H1 (cell line): ENCODE measurements at places on chromosomes 3 and 15. TPM values are rescaled to one million over a fixed set of nuclear protein-coding genes. Genes with fewer than 3 reads are reported as not detected.
A peak's percentile ranks its signal among the peaks of the same experiment; 100 is the strongest.

RTP1 gene
- 3.0 and 3.2 TPM in 2 replicates for total RNA-seq

TBC1D2B gene
- 15.4 and 19.5 TPM in 2 replicates for total RNA-seq

HIGD2B gene
- total RNA-seq, result not detected in 2 replicates

DNAJB8 gene
- total RNA-seq, result not detected in 2 replicates

FBXL22 gene
- 0.47 and 0.54 TPM in 2 replicates for total RNA-seq

SLC51B gene
- total RNA-seq, result not detected in 2 replicates

SERINC4 gene
- not detected in 2 replicates for total RNA-seq

ISLR2 gene
- total RNA-seq, result 0.23 and 0.58 TPM in 2 replicates

SATB1 gene
- 28.0 and 28.4 TPM in 2 replicates for total RNA-seq

SH3GL3 gene
- total RNA-seq, result 16.3 and 19.1 TPM in 2 replicates

TGM5 gene
- total RNA-seq, result not detected in 2 replicates

MAP3K13 gene
- 17.9 and 21.8 TPM in 2 replicates for total RNA-seq

GRCh38 chr15:57961919-57962318, 103.6 kb downstream of the ALDH1A2 start:
- no peaks in the 10 kb centered on the region for H3K36me3 ChIP-seq
- no peak overlapping the region for H3K27ac ChIP-seq
- no peak overlapping the region for H3K4me3 ChIP-seq
- no peaks in the 10 kb centered on the region for H3K27me3 ChIP-seq

GRCh38 chr3:46466871-46467403, 2.2 kb upstream of the LTF start:
- no peak overlapping the region for H3K4me3 ChIP-seq
- H3K27me3 ChIP-seq, result peaks cover 21% of the 10 kb centered on the region
- H3K36me3 ChIP-seq, result no peaks in the 10 kb centered on the region
- no peak overlapping the region for H3K27ac ChIP-seq
- no peak for DNase-seq

- no peak overlapping the region for H3K27ac ChIP-seq
- no peaks in the 10 kb centered on the region for H3K27me3 ChIP-seq
- no peak overlapping the region for H3K4me3 ChIP-seq
- DNase-seq, result no peak
- no peaks in the 10 kb centered on the region for H3K36me3 ChIP-seq
Observed at GRCh38 chr3:35665390-35666055, 26.2 kb downstream of the ARPP21 start.

DNA sequence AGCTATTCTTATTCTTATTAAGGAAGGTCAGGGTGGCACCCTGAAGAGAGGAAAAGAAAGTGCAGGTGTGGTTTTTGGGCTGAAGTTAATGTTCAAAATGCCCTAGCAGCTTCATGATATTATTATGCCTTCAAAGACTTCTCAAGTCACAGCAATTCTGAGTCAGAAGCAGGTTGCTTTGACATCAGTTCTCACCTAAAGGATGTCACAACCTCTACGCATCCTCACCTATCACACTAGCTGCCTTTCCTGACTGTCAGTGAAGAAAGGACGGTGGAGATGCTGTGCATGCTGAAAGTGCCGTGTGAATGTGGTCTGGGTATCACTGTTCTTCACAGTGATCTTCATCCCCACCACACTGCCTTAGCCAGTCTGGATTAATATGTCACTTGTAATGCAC, 49.6 kb downstream of the NPTN start:
- H3K27ac ChIP-seq, result no peak overlapping the region
- H3K27me3 ChIP-seq, result no peaks in the 10 kb centered on the region
- H3K4me1 ChIP-seq, result no peaks in the 10 kb centered on the region
- peaks cover 2% of the 10 kb centered on the region; the same call in 1 of the 2 replicates for H3K36me3 ChIP-seq
- no peak overlapping the region for H3K4me3 ChIP-seq
- no peak for DNase-seq

DNA sequence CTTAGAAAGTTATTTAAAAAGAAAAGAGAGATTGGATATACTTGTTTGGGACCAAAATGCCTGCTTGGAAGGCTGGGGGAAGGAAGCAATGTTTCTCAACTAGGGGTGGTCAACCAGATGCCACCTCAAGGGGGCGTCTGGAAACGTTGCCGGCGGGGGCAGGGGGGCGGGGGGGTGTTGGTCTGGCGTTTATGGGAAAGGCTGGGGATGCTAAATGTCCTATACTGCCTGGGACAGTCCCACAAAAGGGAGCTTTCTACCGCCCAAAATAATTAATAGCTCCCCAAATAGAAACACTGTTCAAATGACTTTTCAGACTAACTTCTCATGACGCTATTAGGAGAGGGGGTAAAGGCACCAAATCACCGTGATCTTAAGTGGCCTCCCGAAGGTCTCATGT, 2.2 kb downstream of the POLG start:
- no peaks in the 10 kb centered on the region for H3K4me1 ChIP-seq
- peak overlapping the region; percentile 27; the same call in 1 of the 2 replicates for H3K4me3 ChIP-seq
- DNase-seq, result no peak
- H3K36me3 ChIP-seq, result peaks cover 54% of the 10 kb centered on the region

GRCh38 chr15:95929232-95929846, 401.2 kb upstream of the NR2F2 start:
- H3K36me3 ChIP-seq, result no peaks in the 10 kb centered on the region
- no peak overlapping the region for H3K27ac ChIP-seq
- H3K27me3 ChIP-seq, result no peaks in the 10 kb centered on the region
- H3K4me3 ChIP-seq, result no peak overlapping the region

DNA sequence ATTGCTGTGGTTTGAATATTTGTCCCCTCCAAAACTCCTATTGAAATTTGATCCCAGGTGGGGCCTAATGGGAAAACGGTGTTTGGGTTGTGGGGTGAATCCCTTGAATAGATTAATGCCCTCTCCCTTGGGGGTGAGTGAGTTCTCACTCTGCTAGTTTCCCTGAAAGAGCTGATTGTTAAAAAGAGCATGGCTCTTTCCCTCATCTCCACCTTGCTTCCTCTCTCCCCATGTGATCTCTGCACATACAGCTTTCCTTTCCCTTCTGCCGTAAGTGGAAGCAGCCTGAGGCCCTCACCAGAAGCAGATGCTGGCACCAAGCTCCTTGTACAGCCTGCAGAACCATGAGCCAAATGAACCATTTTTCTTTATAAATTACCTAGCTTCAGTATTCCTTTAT, 394.9 kb upstream of the WNT5A start:
- H3K27me3 ChIP-seq, result no peaks in the 10 kb centered on the region
- H3K4me3 ChIP-seq, result no peak overlapping the region
- no peaks in the 10 kb centered on the region for H3K36me3 ChIP-seq
- peaks cover 13% of the 10 kb centered on the region for H3K4me1 ChIP-seq
- H3K27ac ChIP-seq, result no peak overlapping the region

GRCh38 chr15:63146684-63147083, 10.6 kb downstream of the RPS27L start:
- no peaks in the 10 kb centered on the region for H3K27me3 ChIP-seq
- peaks cover 15% of the 10 kb centered on the region; the same call in 1 of the 2 replicates for H3K36me3 ChIP-seq
- H3K4me1 ChIP-seq, result no peaks in the 10 kb centered on the region
- H3K4me3 ChIP-seq, result no peak overlapping the region

- H3K4me1 ChIP-seq, result no peaks in the 10 kb centered on the region
- H3K36me3 ChIP-seq, result no peaks in the 10 kb centered on the region
- no peak for DNase-seq
- no peak overlapping the region; the same call in 1 of the 2 replicates for H3K27ac ChIP-seq
- H3K27me3 ChIP-seq, result no peaks in the 10 kb centered on the region
Observed at GRCh38 chr3:107976202-107976800, 114.5 kb downstream of the CD47 start.

DNA sequence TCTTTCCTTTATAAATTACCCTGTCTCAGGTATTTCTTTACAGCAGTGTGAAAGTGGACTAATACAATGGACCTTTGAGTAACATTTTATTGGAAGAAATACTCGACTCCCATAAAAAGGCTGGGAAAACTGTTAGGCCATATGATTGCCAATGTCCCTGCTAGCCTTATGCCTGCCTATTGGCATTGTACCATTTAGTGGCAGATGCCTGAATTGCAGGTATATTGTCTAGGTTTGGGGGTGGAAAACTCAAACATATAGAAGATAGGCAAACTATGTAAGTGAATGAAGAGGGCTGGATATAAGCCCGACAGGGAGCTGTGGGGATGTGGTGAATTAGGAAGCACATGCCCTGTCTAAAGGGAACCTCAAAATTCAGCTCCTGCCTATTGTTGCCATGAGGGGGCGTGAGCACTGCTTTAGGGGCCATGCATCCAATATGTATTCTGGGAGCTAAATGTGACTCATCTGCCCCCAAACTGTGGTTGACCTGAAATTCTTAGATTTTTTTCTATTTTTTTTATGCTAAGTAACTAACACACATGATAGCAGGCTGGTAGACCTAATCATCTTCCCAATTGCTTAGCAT, 65.2 kb upstream of the TRA2B start:
- H3K36me3 ChIP-seq, result no peaks in the 10 kb centered on the region
- no peak overlapping the region for H3K27ac ChIP-seq
- no peaks in the 10 kb centered on the region for H3K27me3 ChIP-seq
- H3K4me1 ChIP-seq, result no peaks in the 10 kb centered on the region

DNA sequence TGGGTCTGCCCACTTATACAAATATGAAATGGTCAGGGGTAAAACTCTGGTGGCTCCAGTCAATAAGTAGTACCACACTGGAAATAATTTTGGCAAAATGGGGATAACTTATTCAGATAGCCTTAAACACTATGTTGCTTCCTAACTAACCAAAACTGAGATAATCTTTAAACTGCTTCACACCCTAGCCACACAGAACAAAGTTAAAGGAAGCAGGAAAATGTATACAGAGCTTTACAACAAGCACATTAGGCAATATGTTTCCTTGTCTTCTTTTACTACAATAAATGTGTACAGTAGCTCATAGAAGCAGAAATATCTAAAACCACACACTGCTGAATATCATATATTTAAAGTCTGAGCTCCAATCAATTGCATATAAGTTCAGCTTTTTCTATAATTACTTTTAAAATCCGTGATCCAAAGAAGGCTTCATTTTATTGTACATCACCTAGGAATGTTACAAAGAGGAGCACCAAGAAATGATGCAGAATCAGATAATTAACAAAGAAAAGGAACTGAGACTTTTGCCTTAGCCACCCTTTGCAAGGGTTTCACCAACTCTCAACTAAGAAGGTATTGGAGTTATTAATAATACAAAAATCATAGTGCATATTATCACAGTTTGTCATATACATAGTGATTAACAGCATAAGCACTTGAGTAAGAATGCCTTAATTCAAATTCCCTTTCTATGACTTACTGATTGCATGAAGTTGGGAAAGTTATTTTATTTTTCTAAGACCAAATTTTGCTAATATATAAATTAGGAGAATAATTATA, 9.2 kb upstream of the SSR3 start:
- no peaks in the 10 kb centered on the region for H3K4me1 ChIP-seq
- DNase-seq, result no peak
- H3K27ac ChIP-seq, result no peak overlapping the region

- no peak overlapping the region for H3K27ac ChIP-seq
- no peaks in the 10 kb centered on the region for H3K27me3 ChIP-seq
- DNase-seq, result no peak
- no peaks in the 10 kb centered on the region for H3K36me3 ChIP-seq
- H3K4me3 ChIP-seq, result no peak overlapping the region
Observed at GRCh38 chr3:143081844-143082778, 37.5 kb upstream of the CHST2 start.

- DNase-seq, result no peak
- H3K27me3 ChIP-seq, result no peaks in the 10 kb centered on the region
- H3K4me3 ChIP-seq, result no peak overlapping the region
- no peaks in the 10 kb centered on the region for H3K4me1 ChIP-seq
- H3K27ac ChIP-seq, result no peak overlapping the region
- peaks cover 12% of the 10 kb centered on the region for H3K36me3 ChIP-seq
Observed at GRCh38 chr3:52670621-52671521, 14.8 kb downstream of the PBRM1 start.

DNA sequence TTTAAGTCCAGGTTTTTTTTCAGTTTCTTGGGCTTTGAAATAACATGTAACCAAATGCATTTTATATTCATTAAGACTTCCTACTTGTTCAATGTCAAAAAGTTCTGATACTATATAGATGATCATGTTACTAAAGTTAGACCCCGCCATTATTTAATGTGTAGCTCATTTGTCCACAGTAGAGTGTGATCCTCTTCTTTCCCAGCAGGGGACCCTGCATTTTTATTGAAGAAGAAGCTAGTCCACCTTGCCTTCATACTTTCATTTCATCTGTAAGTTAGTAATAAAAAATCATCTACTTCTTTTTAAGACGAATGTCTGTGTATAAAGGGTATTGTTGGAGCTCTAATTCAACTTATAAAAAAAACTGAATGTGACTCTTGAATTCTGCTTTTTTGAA, 404.6 kb downstream of the SI start:
- H3K27ac ChIP-seq, result no peak overlapping the region
- no peak overlapping the region for H3K4me3 ChIP-seq
- no peaks in the 10 kb centered on the region for H3K27me3 ChIP-seq
- DNase-seq, result no peak
- H3K36me3 ChIP-seq, result no peaks in the 10 kb centered on the region
- no peaks in the 10 kb centered on the region for H3K4me1 ChIP-seq

GRCh38 chr15:52804526-52805081, 14.5 kb upstream of the ONECUT1 start:
- H3K4me3 ChIP-seq, result peak overlapping the region; percentile 69
- H3K36me3 ChIP-seq, result no peaks in the 10 kb centered on the region
- H3K27me3 ChIP-seq, result peaks cover 49% of the 10 kb centered on the region
- peak overlapping the region; percentile 41; the same call in 1 of the 2 replicates for H3K27ac ChIP-seq
- peak; percentile 65 for DNase-seq

GRCh38 chr15:38481761-38482160, 27.8 kb downstream of the FAM98B start:
- H3K4me1 ChIP-seq, result no peaks in the 10 kb centered on the region
- H3K27ac ChIP-seq, result no peak overlapping the region
- H3K36me3 ChIP-seq, result peaks cover 27% of the 10 kb centered on the region
- DNase-seq, result no peak

- H3K4me1 ChIP-seq, result no peaks in the 10 kb centered on the region
- no peak for DNase-seq
- no peaks in the 10 kb centered on the region for H3K36me3 ChIP-seq
- H3K27me3 ChIP-seq, result no peaks in the 10 kb centered on the region
- H3K4me3 ChIP-seq, result no peak overlapping the region
Observed at GRCh38 chr15:100275641-100276040, 66.1 kb downstream of the ADAMTS17 start.

DNA sequence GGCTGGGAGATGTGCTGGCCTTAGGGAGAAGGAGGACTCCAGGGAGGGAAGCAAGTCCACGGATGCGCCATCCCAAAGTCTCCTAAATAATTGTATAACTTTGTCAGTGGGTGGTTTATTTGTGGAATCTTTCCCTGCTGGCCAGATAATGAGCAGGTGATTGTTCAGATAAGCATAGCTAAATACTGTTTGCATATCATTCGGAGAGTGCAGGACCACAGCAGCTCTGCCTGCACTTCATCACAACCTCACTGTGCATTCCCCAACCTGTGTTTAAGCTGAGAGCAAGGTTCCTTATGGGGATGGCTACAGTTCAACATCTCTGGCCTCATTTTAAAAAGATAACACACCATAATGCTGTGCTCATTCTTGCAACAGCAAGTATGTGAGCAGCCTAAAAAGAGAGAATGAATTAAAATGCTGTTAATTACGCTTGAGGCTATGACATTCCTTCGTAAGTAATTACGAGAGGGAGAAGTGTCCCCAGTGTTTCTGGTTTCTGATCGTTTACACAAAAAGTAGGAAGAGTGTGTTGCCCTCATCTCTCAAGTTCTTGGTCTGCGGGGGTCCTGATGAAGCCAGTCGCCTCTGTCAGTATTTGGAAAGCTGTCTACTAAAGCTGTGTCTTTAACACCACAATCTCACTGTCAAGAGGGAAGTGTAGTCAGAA, 272.0 kb upstream of the RORA start:
- H3K36me3 ChIP-seq, result no peaks in the 10 kb centered on the region
- no peak for DNase-seq
- no peak overlapping the region for H3K27ac ChIP-seq
- no peaks in the 10 kb centered on the region for H3K27me3 ChIP-seq
- no peak overlapping the region for H3K4me3 ChIP-seq
- peaks cover 13% of the 10 kb centered on the region for H3K4me1 ChIP-seq
